A673 (cell line): ENCODE measurements at places on chromosomes 16 and 17. TPM values are rescaled to one million over a fixed set of nuclear protein-coding genes. Genes with fewer than 3 reads are reported as not detected.

- H3K27me3 ChIP-seq: no peaks in the 10 kb centered on the region
- H3K4me1 ChIP-seq: no peaks in the 10 kb centered on the region
- no peak overlapping the region for H3K27ac ChIP-seq
Measured at GRCh38 chr17:44197107-44197506, 2.6 kb downstream of the ATXN7L3 start.

- H3K36me3 ChIP-seq: no peaks in the 10 kb centered on the region
- H3K4me3 ChIP-seq: no peak overlapping the region
- no peak for DNase-seq
Measured at GRCh38 chr16:54703339-54703738, 227.3 kb upstream of the IRX5 start.

DNA sequence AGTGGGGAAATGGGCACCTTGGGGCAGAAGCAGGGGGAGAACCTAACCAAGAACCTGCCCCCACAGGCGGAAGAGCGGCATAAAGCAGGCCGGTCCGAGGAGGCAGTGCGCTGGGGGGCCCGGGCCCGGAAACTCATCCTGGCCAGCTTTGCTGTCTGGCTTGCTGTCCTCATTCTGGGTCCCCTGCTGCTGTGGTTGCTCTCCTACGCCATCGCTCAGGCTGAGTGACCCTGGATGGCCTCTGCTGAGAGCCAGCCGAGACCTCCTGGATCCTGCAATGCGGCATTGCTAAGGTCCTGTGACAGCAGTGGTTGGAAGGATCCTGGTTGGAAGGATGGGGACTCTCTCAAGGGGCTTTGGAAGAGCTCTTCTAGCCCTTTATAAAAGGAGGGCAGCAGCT, 4.5 kb upstream of the PHKG2 start:
- no peaks in the 10 kb centered on the region for H3K4me1 ChIP-seq
- H3K27ac ChIP-seq: no peak overlapping the region
- H3K27me3 ChIP-seq: no peaks in the 10 kb centered on the region
- no peak overlapping the region for H3K4me3 ChIP-seq

DNA sequence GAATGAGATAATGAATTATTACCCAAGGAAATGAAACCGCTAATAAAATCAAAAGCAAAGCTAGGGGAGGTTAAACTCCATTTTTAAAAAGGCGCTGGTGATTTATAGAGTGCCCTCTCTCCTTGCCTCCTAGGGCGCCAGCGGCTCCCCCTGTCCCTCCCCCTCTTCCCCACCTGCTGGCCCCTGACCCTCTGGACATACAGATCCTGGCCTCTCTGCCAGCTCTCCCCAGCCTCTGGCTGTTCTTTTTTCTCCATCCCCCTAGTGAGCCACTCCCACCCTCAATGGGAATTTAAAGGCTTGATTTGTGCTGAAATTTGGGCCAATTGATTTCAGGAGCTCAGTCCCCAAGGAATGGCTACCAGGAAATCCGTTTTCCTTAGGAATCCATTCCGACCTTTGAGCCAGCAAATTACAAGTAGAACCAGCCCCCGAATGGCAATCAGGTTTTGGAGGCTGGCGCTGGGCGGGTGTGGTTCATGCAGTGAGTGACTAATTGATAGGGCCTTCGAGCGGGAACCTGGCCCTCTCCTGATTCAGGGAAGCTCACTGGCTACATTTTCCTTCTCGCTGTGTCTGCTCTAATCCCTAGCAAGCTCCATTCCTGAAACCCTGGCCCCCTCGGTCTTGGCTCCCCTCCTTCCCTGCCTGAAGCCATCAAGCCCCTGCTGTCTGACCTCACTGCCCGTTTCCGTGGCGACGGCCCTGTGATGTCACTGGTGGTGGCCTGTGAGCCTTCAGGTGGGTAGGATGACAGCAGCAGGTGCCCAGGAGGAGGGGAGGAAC, 141.9 kb upstream of the SDK2 start:
- no peak overlapping the region for H3K4me3 ChIP-seq
- H3K4me1 ChIP-seq: no peaks in the 10 kb centered on the region
- no peaks in the 10 kb centered on the region for H3K36me3 ChIP-seq
- H3K27me3 ChIP-seq: peaks cover 51% of the 10 kb centered on the region
- no peak for DNase-seq
- no peak overlapping the region for H3K27ac ChIP-seq

Gene EPX
- not detected in 2 replicates for total RNA-seq

Gene TPSB2
- total RNA-seq: 9.6 and 16.7 TPM in 2 replicates

- H3K27me3 ChIP-seq: no peaks in the 10 kb centered on the region
- DNase-seq: no peak
- peaks cover 5% of the 10 kb centered on the region for H3K36me3 ChIP-seq
- peak overlapping the region; percentile 30 for H3K27ac ChIP-seq
Measured at GRCh38 chr16:592518-593306, 2.8 kb downstream of the RAB40C start.

- DNase-seq: no peak
- no peaks in the 10 kb centered on the region for H3K27me3 ChIP-seq
- no peaks in the 10 kb centered on the region for H3K36me3 ChIP-seq
- peaks cover 40% of the 10 kb centered on the region for H3K4me1 ChIP-seq
- H3K4me3 ChIP-seq: no peak overlapping the region
- peak overlapping the region; percentile 77 for H3K27ac ChIP-seq
Measured at GRCh38 chr16:87464691-87465300, 28.0 kb downstream of the ZCCHC14 start.

DNA sequence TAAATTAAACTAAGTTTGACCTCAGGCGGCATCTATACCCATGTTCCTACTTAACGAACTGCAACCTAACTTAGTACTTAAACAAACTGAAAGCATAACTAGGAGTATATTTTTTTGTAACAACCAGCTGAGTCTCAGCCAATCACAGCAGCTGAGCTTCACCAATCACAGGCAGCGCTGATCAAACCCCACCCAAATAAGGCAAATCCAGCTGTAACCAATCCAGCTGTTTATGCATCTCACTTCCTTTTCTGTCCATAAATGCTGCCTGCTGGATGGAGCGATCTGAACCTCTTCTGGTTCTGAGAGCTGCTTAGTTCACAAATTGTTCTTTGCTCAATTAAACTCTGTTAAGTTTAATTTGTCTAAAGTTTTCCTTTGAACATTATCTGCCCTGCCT, 131.3 kb downstream of the PMP22 start:
- no peaks in the 10 kb centered on the region for H3K36me3 ChIP-seq
- DNase-seq: no peak
- H3K27me3 ChIP-seq: no peaks in the 10 kb centered on the region
- H3K4me3 ChIP-seq: no peak overlapping the region
- no peak overlapping the region for H3K27ac ChIP-seq

Gene CLEC18B
- total RNA-seq: 32.4 and 37.7 TPM in 2 replicates

GRCh38 chr17:3602499-3602898, 6.7 kb downstream of the TRPV1 start:
- peak; percentile 50 for DNase-seq
- no peak overlapping the region for H3K4me3 ChIP-seq
- H3K27ac ChIP-seq: no peak overlapping the region
- no peaks in the 10 kb centered on the region for H3K4me1 ChIP-seq
- no peaks in the 10 kb centered on the region for H3K27me3 ChIP-seq
- H3K36me3 ChIP-seq: no peaks in the 10 kb centered on the region

DNA sequence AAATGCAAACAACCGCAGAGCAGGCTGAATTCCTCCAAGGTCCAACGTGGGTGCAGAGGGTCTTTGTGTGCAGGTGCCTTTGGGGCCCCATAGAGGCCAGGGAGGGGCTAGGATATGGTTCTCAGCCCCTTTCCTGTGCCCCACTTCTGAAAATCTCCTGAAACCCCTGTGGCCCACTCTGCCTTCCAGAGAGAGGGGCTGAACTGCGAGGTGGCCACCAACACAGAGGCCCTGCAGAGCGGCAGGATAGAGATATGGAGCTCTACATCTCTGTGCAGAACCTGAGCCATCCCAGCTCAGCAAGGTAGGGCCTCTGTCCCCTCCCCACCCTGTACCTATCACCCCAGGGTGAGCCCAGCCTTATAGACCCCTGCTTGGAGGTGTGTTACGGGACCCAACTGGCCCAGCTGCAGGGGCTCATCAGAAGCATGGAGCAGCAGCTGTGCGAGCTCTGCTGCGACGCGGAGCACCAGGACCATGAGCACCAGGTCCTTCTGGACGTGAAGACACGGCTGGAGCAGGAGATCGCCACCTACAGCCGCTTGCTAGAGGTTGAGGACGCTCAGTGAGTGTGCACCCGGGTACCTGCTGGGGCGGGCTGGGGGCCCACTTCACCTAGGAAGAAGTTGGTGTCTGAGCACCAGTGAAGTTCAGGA, 5.5 kb downstream of the USP6 start:
- no peak for DNase-seq
- H3K4me1 ChIP-seq: no peaks in the 10 kb centered on the region
- no peak overlapping the region for H3K27ac ChIP-seq
- no peaks in the 10 kb centered on the region for H3K27me3 ChIP-seq

Gene GAST
- not detected in 2 replicates for total RNA-seq
